ENCODE measurements at places on chromosomes 6 and 20.

- no peak for DNase-seq
These were observed 183.3 kb upstream of the PDE10A start for GRCh38 chr6:165846123-165846966.

- no peak for DNase-seq
These were observed 112.4 kb upstream of the ZNF217 start for GRCh38 chr20:53706008-53706465.

DNA sequence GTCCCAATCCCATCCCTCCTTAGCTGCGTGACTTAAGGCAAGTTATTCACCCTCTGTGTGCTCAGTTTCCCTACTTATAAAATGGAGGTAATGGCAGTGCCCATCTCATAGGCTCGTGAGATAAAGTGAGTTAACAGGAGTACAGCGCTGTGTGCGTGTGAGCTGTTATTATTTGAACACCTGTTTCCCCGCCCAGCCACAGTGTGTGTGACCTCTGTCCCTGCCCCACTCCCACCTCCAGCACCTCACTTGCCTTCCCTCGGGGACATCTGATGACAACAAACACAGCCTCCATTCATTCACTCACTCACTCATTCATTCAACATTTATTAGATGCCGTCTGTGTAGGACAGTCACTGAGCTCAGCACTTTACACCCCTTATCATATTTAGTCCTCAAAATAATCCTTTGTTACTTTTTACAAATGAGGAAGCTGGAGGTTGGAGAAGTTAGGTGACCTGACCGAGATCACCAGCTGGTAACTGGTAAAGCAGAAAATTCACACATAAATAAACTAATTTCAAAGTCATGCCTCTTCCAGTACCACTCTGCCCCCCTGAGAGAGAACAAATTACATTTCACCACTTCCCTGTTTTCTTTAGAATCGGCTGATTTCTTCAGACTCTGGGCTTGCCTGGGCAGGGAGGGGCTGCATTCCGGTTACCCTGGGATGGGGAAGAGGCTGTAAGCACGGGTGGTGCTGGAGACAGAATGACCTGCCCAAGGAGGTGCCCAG is 58.6 kb downstream of the CPNE5 start:
- DNase-seq = no peak

- DNase-seq = no peak
These were observed 39.4 kb upstream of the KCNK5 start for GRCh38 chr6:39268721-39269120.

- no peak for DNase-seq
These were observed 34.0 kb downstream of the AKIRIN2 start for GRCh38 chr6:87668013-87668412.

DNA sequence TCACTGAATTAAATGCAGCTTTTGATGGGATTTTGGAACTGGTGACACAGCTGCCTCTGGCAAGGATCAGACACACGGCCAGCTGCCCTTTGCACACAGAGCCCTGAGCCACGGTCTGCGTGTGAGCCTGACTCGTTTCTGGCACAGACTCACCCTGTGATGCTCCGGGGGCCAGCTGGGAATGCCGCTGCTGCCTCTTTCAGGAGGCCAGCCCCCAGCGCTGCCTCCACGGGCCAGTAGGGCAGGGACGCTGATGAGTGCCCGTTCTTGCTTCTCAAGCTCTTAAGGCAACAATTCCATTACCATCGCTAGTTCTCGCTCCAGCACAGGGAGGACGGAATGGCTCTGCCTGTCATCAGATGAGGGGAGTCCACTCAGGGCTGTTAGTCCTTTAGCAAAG is 61.6 kb downstream of the IRF4 start:
- DNase-seq = no peak

- DNase-seq = no peak
These were observed 30.7 kb downstream of the HUS1B start for GRCh38 chr6:626236-626635.

GRCh38 chr6:100228834-100229441 is 234.9 kb upstream of the MCHR2 start:
- no peak for DNase-seq

DNA sequence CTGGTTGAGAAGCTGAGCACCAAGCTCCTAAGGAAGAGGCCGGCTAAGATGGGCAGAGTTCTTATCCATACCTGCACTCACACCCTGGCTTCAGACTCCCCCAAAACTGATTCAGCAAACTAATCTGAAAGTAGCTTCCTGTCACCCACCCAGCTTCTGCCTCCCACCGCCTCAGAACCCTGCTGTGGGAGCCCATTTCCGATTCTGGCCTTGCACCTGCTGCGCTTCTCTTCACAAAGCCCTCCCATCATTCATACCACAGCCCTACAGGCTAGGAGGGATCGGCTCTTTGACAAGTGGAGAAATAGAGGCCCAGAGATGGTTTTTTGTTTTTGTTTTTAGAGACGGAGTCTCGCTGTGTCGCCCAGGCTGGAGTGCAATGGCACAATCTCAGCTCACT is 28.7 kb downstream of the HM13 start:
- DNase-seq = no peak

DNA sequence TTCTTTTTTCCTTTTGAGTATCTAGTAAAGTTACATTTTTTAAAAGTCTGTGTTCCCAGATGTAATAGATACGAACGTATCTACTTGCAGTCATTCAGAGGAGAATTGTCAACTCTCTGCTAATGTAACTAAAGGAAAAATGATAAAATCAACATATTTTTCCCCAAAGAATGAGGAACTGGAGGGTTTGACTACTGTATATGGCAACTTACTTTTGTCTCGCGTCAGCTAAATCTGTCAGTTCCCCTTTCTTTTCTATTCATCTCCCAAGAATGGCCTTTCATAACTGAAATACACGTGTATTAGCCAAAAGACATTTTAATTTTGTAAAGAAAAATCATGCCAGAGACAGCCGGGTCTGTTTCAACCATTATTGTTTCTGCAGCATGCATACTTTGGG is 5.4 kb downstream of the EYA2 start:
- no peak for DNase-seq

DNA sequence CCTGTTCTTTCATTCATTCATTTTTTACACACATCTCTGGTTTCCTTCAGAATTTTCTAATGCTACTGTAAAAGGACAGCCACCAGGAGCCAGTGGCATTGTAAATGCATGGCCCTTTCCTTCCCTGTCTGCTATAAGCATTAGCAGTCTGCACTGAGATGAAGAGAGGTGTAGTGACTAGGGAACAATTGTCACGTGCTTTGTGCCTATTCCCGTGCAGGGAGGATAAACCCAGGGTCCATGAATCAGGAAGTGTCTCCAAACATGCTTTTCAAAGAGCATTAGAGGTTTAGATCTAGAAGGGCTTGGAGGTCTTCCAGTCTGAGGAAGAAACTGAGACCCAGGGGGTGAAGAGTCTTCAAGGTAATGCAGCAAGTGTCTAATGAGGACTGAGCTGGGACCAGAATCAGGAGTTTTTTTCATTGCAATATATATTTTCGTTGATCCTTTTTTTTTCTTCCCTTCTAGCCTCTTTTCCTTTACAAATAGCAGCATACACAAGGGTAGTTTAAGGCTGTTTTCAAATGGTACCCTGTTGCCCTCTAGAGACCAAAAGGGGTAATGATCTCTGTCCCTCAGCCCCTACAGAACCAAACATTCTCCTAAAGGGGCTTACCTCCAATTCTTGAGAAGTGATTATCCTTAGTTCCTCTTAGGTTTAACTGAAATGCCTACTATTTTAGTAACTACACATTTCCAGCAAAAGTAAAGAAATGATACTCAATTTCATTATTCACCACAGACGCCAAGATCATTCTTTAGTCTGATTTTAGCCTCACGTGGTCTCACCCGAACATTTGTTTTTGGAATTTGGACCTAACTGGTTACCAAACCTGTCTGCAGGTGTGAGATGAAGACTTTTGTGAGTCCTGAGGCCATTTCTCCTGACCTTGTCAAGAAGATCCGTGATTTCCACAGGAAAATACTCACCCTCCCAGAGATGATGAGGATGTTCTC is 6.6 kb downstream of the TRIM15 start:
- no peak for DNase-seq

DNA sequence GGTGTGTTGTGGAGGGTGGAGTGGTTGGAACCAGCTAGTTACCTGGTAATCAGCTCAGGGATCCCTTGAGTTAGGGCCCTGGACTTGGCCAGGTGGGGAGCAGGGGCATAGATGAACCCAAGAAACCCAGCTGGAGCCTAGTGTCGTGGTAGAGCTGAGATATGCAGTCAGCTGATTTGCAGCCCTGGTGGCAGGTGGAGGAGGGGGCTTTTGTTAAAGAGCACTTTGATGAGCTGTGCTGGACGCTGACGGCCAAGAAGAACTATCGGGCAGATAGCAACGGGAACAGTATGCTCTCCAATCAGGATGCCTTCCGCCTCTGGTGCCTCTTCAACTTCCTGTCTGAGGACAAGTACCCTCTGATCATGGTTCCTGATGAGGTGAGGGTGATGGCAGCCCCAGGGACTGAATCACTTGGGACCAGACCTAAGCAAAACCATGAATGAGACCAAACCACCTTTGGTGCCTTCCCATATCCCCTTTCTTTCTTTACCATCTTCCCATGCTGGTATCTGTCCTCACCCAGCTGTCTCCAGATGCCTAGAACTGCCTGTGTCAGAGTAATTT is 12.7 kb downstream of the DEF6 start:
- no peak for DNase-seq

DNA sequence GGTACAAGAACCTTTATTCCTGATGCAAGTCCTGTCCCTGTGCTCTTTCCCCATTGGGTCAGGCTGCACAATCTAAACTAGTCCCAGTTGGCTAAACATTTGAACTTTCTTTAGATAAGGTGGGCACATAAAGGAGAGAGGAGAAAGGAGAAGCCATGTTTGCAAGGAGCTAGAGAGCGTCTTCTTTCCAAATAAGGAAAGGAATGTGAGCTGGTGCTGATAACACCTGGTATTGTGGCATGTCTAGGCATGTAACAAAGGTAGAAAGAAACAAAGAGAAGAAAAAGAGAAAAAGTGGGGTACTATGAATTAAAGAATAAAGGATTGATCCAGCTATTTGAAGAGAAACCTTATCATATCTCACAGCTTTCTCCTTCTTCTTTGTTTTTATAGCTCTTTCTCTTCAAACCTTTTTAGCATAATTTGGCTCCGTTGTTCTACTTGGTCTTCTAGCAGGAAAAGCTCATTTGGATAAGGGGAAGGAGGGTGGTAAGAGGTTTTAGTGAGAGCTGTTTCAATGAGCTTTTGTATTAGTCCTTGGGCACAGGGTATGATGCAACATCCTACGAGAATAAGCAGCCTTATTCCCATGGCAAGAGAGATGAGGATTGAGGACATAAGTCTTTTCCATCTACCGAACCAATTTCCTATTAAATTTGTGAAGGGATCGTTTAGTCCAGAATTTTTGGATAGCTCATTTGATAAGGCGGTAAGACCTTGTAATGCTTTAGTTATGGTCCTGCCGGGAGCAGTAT is 415.5 kb upstream of the MAN1A1 start:
- no peak for DNase-seq

- no peak for DNase-seq
These were observed 249.2 kb upstream of the RREB1 start for GRCh38 chr6:6858533-6858982.

- DNase-seq = no peak
These were observed 9.8 kb downstream of the NEDD9 start for GRCh38 chr6:11222385-11223277.

DNA sequence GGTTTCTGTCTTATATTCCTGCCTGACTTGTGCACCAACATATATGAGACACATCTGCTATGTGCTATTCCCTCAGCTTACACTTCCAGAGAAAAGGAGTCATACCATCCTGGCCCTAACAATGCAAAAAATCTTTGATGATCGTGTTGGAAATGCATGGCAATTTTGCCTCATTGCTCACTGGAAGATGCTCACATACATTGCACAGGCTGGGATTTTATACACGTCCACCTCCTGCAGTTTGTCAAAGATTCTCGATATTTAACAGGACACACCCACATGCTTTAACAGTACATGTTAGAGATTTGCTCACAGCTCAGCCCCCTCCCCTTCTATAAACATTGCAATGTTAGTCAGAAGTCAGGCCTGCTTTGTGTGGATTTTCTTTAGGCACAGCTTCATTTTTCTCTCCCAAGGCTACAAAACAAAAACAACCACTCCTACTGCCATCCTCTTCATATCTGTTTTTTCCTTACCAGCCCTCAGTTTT is 66.1 kb downstream of the ADGB start:
- no peak for DNase-seq

- DNase-seq = no peak
These were observed 2.7 kb upstream of the MYT1 start for GRCh38 chr20:64161356-64162238.

GRCh38 chr20:13510837-13511488 is 127.8 kb downstream of the TASP1 start:
- DNase-seq = no peak

GRCh38 chr6:5119090-5119951 is 34.2 kb downstream of the PPP1R3G start:
- no peak for DNase-seq

DNA sequence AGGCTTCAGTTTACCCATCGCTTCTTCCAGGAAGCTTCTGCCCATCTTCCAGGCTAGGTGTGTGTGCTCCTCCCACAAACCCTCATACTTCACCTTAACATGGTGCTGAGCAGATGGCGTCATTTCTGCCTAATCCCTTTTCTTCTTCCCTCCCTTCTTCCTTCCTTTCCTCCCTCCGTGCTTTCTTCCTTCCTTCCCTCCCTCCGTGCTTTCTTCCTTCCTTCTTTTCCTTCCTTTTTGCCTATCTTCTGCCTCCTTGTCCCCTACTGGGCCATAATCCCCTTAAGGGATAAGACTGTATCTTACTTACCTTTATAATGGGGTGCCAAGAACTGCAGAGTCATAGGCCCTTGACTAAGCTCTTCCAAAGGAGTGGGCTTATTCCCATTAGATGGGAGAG is 27.5 kb upstream of the PMEPA1 start:
- no peak for DNase-seq

- DNase-seq = no peak
These were observed 358.3 kb upstream of the SULF2 start for GRCh38 chr20:48143435-48144081.

GRCh38 chr6:84641076-84641475 is 123.3 kb downstream of the TBX18 start:
- no peak for DNase-seq

DNA sequence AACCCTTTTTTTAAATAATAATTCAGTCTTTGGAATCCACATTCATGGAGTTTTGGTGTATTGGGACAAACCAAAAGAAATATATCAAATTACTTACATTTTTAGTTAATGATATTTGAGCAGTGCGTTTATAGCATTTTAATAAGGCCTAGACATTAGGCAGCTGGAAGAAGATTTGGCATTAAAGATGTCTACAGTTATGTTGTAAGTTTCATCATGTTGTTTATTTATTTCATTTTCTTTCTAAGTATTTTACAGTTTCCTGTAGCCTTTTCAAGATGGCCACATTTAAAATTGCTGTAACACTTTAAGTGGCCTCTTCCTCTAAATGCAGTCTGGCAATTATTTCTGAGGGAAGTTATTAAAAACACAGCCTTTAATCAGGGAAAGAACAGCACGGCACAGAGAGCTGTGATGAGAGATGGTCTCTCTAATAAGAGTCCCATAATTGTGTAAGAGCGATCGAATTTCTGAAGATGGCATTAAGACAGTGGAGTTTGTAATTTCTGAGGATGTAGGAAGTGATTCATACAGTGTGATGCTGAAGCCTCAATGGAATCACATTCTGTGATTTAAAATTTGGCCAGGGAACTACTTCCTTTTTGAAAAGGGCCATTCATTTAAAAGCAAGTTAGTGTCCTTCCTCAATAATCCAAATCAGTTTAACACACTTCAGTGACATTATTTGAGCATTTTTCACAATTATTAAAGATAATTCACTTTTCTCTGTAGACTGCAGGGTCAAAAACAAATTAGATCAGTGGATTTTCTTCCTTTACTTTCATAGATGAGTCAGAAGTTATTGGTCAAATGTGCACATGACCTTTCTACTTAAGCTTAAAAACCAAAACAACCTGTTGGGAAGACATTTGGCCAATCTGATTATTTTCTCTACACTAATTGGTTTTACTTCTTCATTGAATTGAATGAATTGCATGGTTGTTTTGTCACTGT is 52.4 kb upstream of the EDN3 start:
- no peak for DNase-seq
